RKO (cell line): ENCODE measurements at places on chromosomes 2 and 18.
A peak's percentile ranks its signal among the peaks of the same experiment; 100 is the strongest.

DNA sequence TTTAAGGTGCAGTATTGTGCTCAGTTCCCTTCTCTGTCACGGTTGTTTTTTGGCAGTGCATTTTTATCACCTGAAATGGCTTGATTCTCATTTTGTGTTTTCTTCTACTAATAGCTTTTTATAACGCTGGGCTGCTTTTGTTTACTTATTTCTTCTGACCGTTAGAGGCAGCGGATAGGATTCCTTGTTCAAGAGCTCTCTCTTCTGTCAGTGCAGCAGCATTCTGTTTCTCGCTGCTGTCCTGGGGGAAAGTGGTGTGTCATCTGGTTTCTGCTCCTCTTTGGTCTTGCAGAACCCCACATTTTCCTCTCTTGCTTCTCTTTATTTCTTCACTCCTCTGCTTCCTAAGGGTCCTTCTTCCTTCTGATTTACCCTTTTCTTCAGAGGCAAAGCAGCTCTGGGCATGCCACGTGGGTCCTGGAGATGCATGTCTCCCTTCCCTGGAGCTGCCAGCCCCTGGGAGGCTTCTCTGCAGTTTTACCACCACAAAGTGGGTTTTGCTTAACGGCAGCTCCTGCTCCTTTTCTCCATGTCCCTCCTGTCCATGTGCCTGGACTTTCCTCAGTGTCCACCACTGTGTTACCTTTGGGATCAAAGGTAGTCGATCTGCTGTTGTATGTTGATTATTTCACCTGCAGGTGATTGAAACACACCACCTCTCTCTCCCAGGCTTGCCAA is 47.3 kb upstream of the SNTG2 start:
- DNase-seq, result no peak

DNA sequence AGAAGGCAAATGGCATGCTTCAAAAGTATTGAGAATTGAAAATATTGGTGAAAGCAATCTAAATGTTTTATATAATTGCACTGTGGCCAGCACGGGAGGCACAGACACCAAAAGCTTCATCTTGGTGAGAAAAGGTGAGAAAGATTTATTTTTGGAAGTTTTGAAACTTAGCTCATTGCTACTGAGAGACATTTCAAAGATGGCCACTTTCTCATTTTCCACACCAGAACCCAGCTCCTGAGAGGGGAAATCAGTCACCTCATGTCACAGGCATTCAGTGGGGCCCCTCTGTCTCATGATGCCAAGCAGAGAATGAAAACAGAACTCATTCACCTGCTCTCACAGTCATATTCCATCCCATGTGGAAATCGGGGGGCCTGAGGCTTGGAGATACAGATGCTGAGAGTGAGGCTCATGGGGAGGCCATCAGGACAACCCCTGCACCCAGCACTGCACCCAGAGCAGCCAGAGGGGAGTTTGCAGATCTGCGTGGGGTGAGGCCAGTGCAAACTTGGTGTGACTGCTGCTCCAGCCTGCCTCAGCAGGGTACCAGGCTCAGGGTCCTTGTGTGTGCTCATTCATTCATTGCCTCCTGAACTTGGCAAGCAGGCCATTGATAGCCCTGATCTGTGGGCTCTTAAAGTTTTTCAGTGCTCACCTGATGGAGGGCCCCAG is 31.4 kb downstream of the IL18R1 start:
- no peak for DNase-seq

- DNase-seq, result no peak
These were observed 24.6 kb downstream of the SOWAHC start for GRCh38 chr2:109638795-109639194.

GRCh38 chr2:1837022-1837421 is 92.7 kb upstream of the PXDN start:
- no peak for DNase-seq

DNA sequence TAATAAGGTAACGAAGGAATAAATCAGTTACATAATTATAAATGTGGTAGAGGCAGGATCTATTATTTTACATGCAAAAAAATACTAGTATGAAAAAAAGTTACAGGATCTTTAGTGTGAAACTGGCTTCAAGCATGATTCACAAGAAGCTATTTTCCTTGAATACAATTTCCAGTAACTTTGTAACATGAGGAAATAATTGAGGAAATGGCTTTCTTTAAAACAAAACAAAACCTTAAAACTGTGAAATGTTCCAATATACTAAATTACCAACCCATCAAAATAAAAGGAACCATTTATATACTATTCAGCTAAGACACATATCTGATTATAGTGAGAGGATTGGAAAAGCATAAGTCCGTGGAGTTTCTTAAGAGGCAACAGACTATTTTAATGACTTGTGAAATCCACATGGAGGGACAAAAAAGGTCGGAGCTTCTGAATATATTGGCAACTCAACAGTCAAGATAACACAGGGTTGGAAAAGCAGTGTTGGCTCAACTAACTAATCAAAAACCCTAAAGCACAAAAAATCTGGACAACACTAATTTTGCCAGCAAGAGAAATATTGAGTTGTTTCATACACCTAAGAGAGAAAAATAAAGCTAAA is 10.6 kb downstream of the IRS1 start:
- no peak for DNase-seq

GRCh38 chr2:150888337-150888736 is 373.3 kb downstream of the RBM43 start:
- DNase-seq, result no peak

GRCh38 chr2:222653280-222653679 is 2.6 kb downstream of the FARSB start:
- DNase-seq, result no peak

DNA sequence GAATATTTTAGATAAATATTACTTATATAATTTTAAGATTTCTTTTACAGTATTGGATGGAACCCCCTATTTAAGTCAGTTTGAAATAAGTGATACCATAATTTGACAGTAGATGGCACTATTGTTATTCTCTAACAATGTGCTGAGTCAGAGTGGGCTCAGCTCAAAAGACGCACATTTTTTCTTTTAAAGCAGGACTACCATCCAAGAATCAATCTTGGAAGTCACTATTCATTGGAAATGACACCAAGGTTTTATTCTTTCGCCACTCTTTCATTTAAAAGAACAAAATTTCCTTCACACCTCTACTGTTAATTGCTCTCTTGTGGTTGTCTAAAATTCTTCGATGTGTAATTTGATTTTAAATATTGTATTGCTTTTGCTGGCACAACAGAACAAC is 32.6 kb upstream of the SPAG16 start:
- peak; percentile 77 for DNase-seq

DNA sequence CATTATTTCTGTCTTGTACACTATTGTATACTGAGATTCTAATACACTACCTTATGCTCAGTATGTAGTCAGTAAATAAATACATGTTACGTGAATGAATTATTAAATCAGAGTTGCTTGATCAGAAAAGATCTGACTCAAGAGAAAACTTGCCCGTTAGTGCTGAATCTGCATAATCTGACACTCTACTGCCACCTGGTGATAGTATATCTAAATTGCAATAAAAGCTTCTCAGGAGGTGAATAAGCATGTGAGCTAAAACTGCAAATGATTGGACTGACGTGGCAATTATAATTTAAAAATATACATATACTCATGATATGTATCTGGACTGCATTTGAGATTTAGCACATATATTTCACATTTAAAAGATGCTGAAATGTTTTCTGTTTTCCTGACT is 70.4 kb downstream of the KIAA1328 start:
- peak; percentile 62 for DNase-seq

DNA sequence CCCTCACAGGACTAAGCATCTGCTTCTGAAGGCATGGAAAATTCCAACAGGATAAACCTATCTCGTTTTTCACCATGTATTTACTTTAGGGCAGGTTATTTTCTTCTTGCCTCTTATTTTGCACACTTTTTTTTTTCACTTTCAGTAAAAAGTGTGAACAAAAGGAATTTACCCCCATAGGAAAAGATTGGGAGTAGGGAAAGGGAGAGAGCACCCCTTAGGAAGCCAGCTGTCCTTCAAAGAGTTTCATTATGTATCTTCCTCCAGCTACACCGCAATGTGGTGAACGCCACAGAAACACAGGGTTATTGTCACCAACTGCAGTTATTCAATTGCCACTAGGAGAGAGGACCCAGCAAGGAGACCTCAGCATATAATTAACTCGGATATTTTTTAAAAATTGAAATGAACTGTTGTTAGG is 286.2 kb upstream of the VRK2 start:
- DNase-seq, result no peak

DNA sequence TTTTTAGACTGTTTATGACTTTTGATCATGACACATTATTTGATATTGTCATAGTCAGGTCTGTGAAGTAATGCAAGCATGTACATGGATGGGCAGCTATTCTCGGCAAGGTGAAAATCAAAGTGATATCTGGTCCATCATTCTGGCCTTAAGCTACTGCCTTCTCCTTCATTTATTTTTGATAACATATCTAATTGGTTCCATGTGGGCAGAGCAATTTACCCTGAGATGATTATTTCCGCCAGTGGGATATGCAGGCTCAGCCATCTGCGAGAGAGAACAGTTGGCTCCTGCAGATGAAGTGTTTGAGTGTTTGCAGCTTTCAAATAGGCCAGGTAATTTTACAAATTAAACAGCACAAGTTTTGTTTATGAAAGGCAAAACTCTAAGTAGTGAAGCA is 116.4 kb downstream of the LYPD6 start:
- DNase-seq, result no peak

GRCh38 chr2:216754336-216754735 is 59.0 kb upstream of the IGFBP5 start:
- DNase-seq, result no peak

DNA sequence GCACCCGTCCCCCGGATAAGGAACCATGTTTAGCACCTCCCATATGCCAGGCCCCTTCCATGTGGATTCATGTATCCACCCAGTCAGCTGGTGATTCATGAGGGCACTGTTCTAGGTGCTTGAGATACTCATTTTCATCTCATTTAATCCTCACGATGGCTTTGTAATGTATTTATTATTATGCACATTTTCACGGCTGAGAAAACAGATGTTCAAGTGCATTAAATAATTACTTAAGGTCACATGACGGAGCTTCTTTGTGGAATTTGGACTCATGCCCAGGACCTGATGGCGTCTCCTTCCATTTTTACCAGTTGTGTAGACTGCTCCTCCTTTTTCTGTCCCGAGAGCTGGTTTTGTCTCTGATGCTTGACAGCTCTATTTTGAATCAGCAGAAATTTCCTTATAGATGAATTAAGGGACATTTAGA is 72.2 kb upstream of the RBM44 start:
- no peak for DNase-seq

GRCh38 chr2:168673265-168674189 is 128.9 kb upstream of the NOSTRIN start:
- no peak for DNase-seq

DNA sequence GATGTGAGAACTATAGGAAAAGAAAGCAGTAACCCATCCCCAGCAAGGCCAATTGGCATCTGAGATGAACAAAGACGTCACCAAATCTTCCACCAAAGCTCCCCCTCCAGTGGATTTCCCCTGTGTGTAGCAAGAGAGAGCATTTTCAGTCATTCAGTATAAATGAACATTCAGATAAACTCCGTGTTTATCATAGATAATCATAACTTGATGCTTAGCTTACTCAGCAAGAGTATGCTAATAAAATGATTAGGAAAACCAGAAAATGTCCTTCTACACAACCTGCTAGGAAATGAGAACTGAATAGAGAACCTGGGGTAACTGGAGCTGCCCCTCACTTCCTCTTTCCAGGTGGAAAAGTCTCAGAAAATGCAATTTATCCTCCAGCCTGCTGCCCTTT is 198.0 kb upstream of the CCDC150 start:
- DNase-seq, result no peak

DNA sequence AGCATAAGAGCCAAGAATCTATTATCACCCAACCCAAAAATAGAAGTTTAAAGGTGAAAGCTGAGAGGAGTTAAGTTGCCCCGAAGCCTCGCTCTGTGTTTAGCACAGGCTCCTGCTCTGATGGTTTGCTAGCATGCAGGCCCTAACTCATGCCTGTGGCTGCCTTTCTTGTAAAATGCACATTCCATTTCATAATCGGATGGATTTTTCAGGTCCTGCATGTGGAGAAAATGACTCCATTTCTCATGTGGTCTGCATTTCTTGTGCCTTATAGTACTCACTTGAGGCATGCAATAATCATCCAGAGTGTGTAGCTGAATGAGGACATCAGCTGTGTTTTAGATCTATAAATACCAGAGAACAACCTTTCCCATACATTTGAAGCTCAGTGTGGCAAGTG is 381.8 kb downstream of the CPS1 start:
- DNase-seq, result no peak

DNA sequence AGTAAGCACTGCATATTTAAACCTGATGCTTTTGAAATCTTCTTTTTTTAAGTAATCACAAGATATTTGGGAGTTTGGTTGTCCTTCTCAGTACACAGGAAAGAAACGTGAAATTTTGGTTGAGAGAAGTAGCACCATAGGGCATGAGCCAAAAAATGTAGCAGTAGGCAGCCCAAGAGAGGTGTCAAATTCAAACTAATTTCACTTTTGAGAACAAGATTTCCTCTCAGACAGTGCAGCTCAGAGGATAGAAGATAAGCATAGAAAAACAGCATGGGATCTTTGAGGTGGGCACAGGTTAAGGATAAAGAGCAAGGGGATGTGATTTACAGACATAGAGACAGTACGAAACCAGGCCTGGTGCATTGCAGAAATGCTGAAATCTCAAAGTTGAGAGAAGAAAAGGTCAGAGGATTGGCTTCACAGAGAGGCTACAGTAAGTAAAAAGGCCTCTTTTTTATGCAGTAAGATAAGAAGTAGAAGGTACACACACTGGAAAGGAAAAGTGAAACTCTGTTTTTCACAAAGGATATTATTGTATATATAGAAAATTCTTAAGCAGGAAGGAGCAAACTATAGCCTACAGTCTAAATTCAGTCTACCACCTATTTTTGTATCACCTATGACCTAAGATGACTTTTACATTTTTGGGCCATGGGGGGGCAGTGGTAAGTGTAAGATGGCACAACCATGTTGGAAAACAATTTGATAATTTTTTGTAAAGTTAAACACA is 89.8 kb downstream of the PKP4 start:
- DNase-seq, result no peak

DNA sequence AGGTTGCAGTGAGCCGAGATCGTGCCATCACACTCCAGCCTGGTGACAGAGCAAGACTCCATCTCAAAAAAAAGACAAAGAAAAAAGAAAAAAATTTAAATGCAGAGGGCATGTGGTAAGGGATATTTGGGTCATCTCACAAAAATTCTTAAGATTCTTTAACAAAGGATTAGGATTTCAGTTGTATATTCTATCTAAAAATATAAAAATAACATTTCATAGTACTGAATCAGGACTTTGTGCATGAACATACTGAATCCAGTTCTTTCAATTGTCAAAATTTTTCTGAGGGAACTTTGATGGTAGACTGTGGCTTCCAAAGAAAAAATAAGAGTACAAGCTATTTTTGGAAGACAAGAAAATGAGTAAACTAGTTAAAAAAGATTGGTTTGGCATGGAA is 6.5 kb upstream of the PPP3R1 start:
- no peak for DNase-seq

GRCh38 chr2:28681158-28681571 is 70.5 kb upstream of the PPP1CB start:
- DNase-seq, result no peak

DNA sequence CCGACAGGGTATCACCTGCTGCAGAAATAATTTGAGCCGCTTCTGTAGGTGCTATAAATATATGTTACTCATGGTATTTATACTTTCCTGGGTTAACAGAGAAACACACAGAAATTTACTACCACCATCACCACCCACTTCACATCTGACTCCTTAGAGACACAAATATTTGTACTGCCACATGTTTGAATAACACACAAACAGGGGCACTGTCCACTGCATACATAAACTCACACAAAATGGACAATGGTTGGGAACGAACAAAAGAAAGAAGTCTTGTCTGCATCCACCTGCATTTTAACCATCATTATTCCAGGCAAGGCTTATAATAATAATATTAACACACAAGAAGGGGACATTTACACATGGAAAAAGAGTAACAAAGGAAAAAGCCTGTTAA is 24.0 kb downstream of the IMMT start:
- DNase-seq, result no peak
